ENCODE measurements at places on chromosomes 2 and 18. TPM values are rescaled to one million over a fixed set of nuclear protein-coding genes. Genes with fewer than 3 reads are reported as not detected.

GRCh38 chr18:48803951-48804855, 146.6 kb downstream of the SMAD7 start:
- H3K4me3 ChIP-seq: no peak overlapping the region
- H3K27ac ChIP-seq: no peak overlapping the region
- H3K4me1 ChIP-seq: peaks cover 59% of the 10 kb centered on the region
- no peaks in the 10 kb centered on the region for H3K36me3 ChIP-seq

The SP140 gene
- total RNA-seq: 84.2 TPM

The ATAD2B gene
- total RNA-seq: 12.7 TPM

GRCh38 chr2:234326694-234327093, 170.2 kb downstream of the ARL4C start:
- H3K27me3 ChIP-seq: no peaks in the 10 kb centered on the region
- H3K4me3 ChIP-seq: no peak overlapping the region
- no peak overlapping the region for H3K27ac ChIP-seq
- no peaks in the 10 kb centered on the region for H3K36me3 ChIP-seq
- DNase-seq: no peak
- peaks cover 33% of the 10 kb centered on the region for H3K4me1 ChIP-seq

DNA sequence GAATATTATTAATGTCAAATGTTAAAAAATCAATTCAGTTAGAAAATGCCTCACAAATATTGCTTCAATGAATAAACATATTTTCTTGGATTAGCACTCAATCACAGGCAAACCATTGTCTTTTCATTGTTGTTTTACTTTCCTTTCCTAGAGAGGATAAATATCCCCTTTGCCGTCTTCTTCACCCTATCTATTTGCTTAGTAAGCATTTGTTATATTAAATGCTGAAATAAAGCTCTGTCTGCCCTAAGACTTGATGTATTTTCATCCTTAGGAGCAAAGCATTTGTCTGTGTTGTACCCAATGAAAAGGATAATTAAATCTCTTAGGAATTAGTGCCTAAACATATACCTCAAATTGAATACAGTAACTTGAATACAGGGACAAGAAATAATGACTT, 1071.2 kb upstream of the GYPC start:
- H3K4me3 ChIP-seq: no peak overlapping the region
- no peak for DNase-seq
- H3K27ac ChIP-seq: no peak overlapping the region
- H3K27me3 ChIP-seq: no peaks in the 10 kb centered on the region
- no peaks in the 10 kb centered on the region for H3K4me1 ChIP-seq

The ABCB11 gene
- not detected for total RNA-seq

The LANCL1 gene
- 43.3 TPM for total RNA-seq
